ENCODE measurements at places on chromosomes 11 and 22.
A peak's percentile ranks its signal among the peaks of the same experiment; 100 is the strongest.

GRCh38 chr22:48342016-48342415 is 1485.7 kb downstream of the BRD1 start:
- no peak for DNase-seq

- no peak for DNase-seq
These were observed 37.9 kb upstream of the PPARA start for GRCh38 chr22:46112405-46112804.

- DNase-seq: no peak
These were observed 101.7 kb downstream of the METTL15 start for GRCh38 chr11:28209906-28210305.

GRCh38 chr11:33598426-33599069 is 102.1 kb downstream of the C11orf91 start:
- no peak for DNase-seq

DNA sequence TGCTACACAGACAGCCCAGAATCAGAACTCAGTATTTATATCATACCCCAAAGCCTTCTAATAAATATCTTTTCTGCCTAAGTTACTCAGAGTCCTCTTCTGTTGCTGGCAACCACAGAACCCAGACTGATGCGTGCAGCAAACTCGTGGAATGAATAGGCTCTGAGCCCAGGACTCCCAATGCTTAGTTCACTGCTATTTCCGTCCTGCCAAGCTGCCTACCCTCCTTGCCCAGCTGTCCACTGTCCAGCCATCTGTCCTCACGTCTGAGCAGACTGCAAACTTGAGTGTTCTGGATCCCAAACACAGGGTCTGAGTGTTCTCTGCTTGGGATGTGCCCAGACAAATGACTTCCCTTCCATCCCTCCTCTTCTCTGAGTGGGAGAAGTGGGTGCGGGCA is 19.4 kb downstream of the PTPN5 start:
- no peak for DNase-seq

DNA sequence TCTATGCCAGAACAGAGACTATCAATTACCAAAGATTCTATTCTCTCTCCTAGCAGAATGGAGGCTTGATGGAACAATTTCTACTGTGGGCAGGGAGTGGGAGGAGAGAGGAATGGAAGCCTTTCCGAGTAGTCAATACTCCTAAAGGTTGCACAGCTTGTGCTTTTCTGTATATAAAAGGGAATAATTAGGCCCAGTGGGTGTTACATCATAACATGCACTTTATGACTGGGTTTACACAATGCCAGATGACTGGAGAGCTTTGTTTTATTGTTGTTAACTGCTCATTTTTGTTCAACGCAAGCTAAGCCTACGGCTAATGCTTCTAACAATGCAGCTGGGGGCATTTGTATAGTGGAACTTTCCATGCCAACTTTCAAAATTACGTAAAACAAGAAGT is 2237.9 kb upstream of the RAG2 start:
- no peak for DNase-seq

DNA sequence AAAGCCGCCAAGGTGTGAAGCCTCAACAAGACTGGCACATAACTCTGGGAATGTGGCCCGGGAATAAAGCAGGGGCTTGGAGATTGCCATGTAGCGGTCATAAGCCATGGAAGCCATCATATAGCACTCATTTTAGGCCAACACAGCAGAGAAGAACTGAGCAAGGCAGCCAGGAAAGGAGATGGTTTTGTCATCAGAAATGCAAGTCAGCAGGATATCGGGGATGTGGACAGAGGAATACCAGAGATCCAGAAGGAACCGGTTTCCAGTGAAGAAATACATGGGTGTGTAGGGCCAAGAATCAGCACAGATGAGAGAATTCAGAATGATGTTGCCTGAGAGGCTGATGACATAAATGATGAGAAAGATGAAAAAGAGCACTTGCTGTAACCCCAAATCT is 3.0 kb upstream of the OR9G4 start:
- no peak for DNase-seq

DNA sequence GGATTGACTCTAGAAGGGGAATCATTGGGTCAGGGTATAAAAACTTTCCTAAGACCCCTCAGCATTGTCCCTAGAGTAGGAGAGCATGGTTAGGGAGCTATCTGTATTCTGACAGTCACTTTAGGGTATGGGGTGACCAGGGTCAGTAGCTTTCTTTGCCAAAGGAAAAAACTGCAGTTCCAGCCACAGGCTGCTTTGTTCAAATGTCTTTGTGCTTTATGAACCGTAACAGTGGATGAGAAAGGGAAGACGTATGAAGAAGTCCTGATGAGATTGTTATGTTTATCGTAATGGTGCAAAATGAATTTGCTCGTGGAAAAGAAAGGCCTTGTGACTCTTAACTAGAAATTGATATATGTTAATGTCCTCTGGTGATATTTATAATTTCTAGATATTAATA is 30.0 kb downstream of the CYB5R2 start:
- no peak for DNase-seq

- no peak for DNase-seq
These were observed 27.2 kb upstream of the RASL10A start for GRCh38 chr22:29342577-29343312.

DNA sequence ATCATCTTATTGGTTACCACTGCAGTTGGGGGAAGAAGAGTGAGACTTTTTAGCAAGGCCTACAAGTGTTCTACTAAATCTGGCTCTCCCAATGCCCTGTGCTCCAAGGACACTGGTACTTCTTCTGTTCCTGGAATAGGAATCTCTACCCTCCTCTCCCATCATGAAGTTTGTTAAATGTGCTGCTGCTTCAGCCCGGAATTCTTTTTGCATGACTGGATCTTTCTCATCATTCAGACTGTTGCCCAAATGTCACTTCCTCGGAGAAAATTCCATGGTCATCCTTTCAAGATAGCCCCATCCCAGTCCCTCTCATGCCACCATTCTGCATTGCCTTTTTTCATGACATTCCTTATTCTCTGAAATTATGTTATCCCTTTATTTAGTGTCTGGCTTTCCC is 400.8 kb downstream of the SOX6 start:
- DNase-seq: no peak

- no peak for DNase-seq
These were observed 37.6 kb upstream of the SLC5A1 start for GRCh38 chr22:32005453-32005852.

- DNase-seq: no peak
These were observed 7.5 kb upstream of the SLC15A3 start for GRCh38 chr11:60959431-60959830.

DNA sequence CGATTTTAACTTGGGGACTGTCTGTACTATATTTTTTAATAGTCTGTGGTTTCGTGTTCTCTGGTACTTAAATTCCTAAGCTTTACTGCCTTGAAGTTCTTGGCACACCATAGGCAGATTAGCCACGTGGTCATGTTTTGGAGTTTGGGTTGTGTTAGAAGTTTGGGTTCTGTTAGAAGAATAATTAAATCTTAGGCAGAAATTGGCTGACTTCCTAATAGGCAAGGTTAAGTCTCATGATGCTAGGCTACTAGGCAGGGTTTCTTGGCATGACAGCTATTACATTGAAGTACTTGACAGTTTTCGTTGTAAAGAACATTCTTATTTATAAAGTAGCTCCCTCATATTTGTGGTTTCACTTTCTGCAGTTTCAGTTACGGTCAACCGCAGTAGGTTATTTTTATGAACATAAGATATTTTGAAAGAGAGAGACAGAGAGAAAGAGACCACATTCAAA is 30.0 kb upstream of the MMP7 start:
- DNase-seq: peak; percentile 14

DNA sequence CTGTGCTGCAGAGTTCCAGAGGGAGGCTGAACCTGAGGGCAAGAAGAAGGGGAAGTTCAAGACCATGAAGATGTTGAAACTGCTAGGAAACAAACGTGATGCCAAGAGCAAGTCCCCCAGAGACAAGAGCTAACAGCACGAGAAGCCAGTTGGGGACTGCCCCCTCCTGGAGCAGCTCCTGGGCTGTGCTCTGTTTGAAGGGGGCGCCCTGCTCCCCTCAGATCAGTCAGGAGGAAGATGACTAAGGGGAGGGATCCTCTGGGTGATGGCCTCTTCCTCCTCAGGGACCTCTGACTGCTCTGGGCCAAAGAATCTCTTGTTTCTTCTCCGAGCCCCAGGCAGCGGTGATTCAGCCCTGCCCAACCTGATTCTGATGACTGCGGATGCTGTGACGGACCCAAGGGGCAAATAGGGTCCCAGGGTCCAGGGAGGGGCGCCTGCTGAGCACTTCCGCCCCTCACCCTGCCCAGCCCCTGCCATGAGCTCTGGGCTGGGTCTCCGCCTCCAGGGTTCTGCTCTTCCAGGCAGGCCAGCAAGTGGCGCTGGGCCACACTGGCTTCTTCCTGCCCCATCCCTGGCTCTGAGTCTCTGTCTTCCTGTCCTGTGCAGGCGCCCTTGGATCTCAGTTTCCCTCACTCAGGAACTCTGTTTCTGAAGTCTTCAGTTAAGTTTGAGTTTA is 12.6 kb downstream of the C22orf23 start:
- no peak for DNase-seq

DNA sequence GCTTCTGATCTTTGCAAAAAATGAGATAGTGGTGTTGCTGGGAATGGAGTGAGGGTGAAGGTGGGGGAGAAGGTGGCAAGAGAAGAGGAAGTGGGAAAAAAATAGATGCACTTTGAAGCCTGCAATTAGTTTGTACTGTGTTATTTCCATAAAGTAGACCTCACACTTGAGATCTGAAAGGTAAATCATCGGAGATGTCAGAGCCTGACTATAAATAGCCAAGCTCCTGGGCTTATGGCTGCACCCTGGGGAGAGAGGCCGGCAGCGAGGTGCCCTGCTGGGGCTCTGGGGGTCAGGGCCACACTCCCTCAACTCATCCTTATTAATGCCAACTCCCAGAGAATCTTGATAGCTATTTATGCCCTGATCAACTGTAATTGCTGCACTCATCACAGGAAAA is 134.4 kb downstream of the NXPE2 start:
- no peak for DNase-seq

DNA sequence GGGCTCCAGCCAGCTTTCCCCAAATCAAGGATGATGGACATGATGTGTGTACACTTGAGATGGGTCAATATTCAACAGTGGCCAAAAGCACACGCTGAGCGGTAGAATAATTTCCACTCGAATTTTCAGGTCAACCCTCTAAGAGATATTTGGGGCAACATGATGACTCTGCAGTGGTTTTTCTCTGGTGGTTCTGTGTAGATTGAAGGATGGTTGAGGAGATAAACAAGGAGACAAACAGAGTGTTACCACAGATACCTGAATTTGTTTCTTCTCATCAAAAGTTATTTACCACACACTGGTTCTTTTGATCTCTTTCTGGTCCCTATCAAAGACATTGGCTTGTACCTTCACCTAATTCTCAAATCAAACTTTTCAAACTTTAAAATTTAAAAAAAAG is 242.0 kb downstream of the ETS1 start:
- DNase-seq: no peak

DNA sequence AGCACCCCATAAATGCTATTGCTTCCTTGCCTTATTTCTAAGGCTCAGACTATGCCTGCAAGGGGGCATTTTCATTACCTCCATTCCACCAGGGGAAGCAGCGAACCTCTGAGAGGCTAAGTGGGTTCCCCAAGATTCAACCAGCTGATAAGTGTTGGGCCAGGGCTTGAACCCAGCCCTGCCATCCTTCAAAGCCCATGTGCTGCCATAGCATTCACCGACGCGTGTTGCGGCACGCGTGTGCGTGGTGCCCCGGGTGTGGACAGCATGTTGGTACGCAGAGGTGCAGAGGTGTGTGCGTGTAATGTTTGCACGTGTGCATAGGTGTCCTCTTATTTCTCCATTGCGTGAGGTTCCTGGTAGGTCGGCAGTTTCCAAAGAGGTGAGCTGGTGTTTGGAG is 66.0 kb upstream of the PPARA start:
- DNase-seq: peak; percentile 34

- DNase-seq: no peak
These were observed 5.9 kb downstream of the TREH start for GRCh38 chr11:118673361-118674081.
